ENCODE measurements at places on chromosomes 7 and 10. TPM values are rescaled to one million over a fixed set of nuclear protein-coding genes. Genes with fewer than 3 reads are reported as not detected.
A peak's percentile ranks its signal among the peaks of the same experiment; 100 is the strongest.

DNA sequence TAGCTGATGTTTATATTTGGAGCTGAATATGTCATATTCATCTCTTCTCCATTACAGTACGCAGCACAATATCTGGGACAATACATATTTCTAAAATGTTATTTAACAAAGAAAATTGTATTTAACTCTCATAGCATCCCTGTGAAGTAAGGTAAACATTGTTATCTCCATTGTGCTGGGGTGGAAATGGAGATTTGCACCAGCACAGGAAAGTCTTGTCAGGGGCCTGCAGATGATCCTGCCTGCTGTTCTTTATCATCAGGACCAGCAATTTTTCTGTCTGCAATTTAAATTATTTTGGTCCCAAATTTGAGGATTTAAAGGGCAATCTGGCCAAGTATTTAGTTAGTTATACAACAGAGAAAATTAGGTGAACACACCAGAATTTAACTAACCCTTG, 144.4 kb downstream of the CPED1 start:
- no peak overlapping the region for H3K4me3 ChIP-seq
- H3K27ac ChIP-seq: no peak overlapping the region
- DNase-seq: no peak
- no peaks in the 10 kb centered on the region for H3K4me1 ChIP-seq
- H3K36me3 ChIP-seq: no peaks in the 10 kb centered on the region
- no peaks in the 10 kb centered on the region for H3K27me3 ChIP-seq

DNA sequence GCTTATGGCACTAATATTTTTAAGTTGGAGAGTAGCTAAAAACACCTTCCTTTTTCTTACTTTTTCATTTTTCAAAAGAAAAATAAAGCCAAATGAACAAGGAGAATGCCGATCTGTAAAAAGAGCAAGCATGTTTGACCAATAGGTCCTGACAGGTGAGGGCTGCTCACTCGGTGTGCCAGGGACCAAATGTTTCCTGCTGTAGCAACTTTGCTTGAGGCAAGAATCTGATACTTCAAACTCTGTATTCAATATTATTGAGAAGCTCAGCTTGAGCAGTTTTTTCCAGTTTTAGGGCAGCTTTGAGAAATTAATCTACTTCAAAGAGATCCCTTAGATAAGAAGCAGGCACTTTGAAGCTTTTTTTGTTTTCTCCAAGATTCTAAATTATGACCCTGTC, 298.1 kb downstream of the BICC1 start:
- H3K27ac ChIP-seq: no peak overlapping the region
- no peak for DNase-seq
- peaks cover 27% of the 10 kb centered on the region for H3K4me1 ChIP-seq
- no peaks in the 10 kb centered on the region for H3K27me3 ChIP-seq

- H3K27me3 ChIP-seq: no peaks in the 10 kb centered on the region
- peak; percentile 72 for DNase-seq
- H3K27ac ChIP-seq: 0 out of 2 replicates have a peak overlapping the region, but pooled peaks have one; percentile 12
- no peak overlapping the region for H3K4me3 ChIP-seq
- H3K4me1 ChIP-seq: peaks cover 10% of the 10 kb centered on the region
Measured at GRCh38 chr7:45689011-45689796, 115.0 kb downstream of the ADCY1 start.

- no peak overlapping the region for H3K4me3 ChIP-seq
- no peak overlapping the region for H3K27ac ChIP-seq
- DNase-seq: no peak
- peaks cover 6% of the 10 kb centered on the region for H3K27me3 ChIP-seq
Measured at GRCh38 chr10:124436191-124436638, 13.6 kb downstream of the NKX1-2 start.

DNA sequence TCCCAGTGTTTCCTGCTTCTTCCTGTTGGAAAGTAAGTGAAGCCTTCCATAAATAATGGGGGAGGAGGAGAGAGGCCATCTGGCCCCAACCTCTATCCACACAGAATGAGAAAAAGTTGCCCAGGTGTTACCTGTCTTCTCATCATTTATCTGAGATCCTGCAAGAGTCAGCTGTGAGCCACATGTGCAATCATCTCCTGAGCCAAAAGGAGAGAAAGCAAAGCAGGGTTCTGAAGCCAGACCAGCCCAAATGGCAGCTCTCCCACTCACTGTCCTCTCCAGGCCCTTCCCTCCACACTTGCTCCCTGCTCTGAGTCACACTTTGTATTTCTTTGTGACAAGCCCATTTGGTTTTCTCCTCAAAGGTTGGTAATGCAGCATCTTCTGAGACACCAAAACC, 65.9 kb downstream of the FAM204A start:
- H3K27ac ChIP-seq: no peak overlapping the region
- H3K4me3 ChIP-seq: no peak overlapping the region
- peaks cover 14% of the 10 kb centered on the region for H3K4me1 ChIP-seq
- peak; percentile 36 for DNase-seq
- H3K36me3 ChIP-seq: no peaks in the 10 kb centered on the region

- peak; percentile 80 for DNase-seq
- no peak overlapping the region for H3K4me3 ChIP-seq
- H3K4me1 ChIP-seq: peaks cover 16% of the 10 kb centered on the region
- 0 out of 2 replicates have a peak, but pooled peaks cover 3% of the 10 kb centered on the region for H3K36me3 ChIP-seq
Measured at GRCh38 chr7:8065356-8065813, 96.8 kb downstream of the GLCCI1 start.

Gene UNCX
- not detected for total RNA-seq

Gene EBLN1
- total RNA-seq: not detected

Gene LRRC17
- total RNA-seq: not detected

DNA sequence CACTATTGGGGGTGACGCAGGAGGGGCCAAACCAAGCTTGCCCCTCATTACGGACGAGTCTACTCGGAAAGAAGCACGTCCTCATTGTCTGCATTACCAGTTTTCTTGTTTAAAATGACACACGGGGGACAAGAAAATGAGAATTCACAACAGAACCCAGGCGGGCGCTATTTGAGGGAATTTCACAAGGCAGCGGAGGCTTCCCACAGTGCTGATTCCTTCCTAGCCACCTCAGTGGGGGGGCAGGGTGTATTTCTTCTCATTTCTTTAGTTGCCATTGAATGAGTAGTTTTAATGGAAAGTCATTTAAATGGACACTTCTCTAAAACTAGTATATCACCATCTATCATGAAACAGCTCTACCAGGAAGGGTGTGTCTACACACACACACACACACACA, 42.9 kb downstream of the NRAP start:
- no peak overlapping the region for H3K4me3 ChIP-seq
- no peaks in the 10 kb centered on the region for H3K36me3 ChIP-seq
- H3K4me1 ChIP-seq: no peaks in the 10 kb centered on the region
- no peak for DNase-seq
- H3K27me3 ChIP-seq: peaks cover 87% of the 10 kb centered on the region

DNA sequence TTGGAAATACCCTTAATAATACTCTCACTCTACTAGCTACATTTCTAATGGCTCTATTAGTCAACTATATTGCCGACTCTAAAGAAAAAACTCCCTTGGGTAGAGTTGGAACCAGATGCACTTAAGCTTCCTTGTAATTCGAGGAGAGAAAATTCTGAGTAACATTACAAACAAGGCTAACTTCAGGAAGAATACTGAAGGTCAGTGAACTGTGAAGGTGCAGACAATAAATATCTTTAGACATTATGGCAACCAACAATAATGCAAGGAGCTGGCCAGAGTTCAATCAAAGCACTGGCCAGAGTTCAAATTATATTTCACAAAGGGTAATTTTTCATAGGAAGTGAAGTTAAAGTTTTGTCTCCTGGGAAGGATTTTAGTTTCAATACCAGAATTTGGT, 40.7 kb upstream of the MRLN start:
- H3K27me3 ChIP-seq: no peaks in the 10 kb centered on the region
- no peak overlapping the region for H3K27ac ChIP-seq
- H3K36me3 ChIP-seq: peaks cover 31% of the 10 kb centered on the region
- DNase-seq: no peak

Gene CCDC6
- total RNA-seq: 20.5 TPM

Gene YWHAG
- total RNA-seq: 56.0 TPM

DNA sequence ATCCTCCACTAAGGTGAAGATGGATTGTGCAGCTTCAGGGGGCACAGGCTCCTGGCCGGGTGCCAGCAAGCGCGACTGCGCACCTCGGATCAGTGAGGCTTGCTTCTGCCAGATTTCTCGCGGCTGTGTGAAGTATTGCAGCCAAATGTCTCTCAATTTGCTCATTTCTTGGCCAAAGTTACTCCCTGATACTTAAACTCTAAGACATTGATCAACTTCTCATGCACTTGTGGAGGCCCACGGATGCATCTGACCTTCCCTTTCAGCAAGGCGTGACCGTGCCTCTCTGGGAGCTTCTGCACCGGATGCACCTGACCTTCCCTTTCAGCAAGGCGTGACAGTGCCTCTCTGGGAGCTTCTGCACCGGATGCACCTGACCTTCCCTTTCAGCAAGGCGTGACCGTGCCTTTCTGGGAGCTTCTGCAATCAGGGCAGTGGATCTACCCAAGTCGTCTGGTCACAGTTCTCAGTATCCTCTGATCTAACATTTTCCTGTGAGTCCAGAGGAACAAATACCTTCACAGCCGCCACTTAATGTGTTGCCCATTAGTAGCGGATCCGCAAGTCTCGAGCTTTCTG, 248.3 kb downstream of the ADARB2 start:
- no peaks in the 10 kb centered on the region for H3K36me3 ChIP-seq
- no peak overlapping the region for H3K4me3 ChIP-seq
- H3K27ac ChIP-seq: no peak overlapping the region
- H3K4me1 ChIP-seq: no peaks in the 10 kb centered on the region

- no peaks in the 10 kb centered on the region for H3K27me3 ChIP-seq
- 0 out of 2 replicates have a peak, but pooled peaks cover 11% of the 10 kb centered on the region for H3K4me1 ChIP-seq
- no peak overlapping the region for H3K27ac ChIP-seq
Measured at GRCh38 chr7:70614237-70615045, 517.5 kb upstream of the GALNT17 start.

DNA sequence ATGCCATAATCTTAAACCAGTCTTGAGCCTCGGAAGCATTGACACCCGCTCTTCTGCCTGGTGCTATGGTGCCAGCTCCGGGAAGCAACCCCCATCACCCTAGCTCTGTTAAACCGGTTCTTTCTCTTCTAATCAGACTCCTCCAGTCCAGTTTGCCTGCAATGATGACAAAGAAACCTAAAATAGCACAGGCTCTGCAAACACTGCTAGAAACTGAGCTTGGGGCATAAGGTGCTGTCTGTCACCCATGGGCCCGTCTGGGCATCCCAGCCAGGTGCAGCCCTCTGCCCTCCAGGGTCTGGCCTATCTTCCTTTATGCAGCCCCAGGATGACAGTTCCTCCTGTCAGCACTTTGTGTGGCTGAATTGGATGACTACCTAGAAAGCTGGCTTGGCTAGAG, 14.2 kb upstream of the CAMK2G start:
- no peaks in the 10 kb centered on the region for H3K27me3 ChIP-seq
- H3K4me1 ChIP-seq: peaks cover 55% of the 10 kb centered on the region
- H3K4me3 ChIP-seq: no peak overlapping the region
- peak; percentile 52 for DNase-seq

DNA sequence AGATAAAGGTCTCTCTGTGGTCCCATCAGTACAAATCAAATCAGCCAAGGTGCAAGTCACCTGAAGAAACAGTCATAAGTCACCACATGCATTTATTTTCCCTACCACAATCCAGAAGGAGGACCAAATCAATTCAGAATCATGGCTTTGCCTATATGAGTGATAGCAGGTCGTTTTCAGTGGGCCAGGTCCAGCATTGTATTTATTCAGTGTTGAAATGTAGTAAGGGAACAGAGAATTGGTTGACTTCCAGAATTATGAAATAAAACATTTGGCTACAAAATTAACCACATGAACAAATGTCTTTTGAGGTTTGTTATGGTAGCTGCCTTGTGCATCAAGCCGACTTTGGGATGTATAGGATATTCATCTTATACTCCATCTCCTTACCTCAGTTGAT, 88.4 kb downstream of the POLR1F start:
- H3K4me3 ChIP-seq: no peak overlapping the region
- H3K27me3 ChIP-seq: no peaks in the 10 kb centered on the region
- no peak for DNase-seq
- no peaks in the 10 kb centered on the region for H3K4me1 ChIP-seq
- H3K27ac ChIP-seq: no peak overlapping the region
- H3K36me3 ChIP-seq: no peaks in the 10 kb centered on the region

DNA sequence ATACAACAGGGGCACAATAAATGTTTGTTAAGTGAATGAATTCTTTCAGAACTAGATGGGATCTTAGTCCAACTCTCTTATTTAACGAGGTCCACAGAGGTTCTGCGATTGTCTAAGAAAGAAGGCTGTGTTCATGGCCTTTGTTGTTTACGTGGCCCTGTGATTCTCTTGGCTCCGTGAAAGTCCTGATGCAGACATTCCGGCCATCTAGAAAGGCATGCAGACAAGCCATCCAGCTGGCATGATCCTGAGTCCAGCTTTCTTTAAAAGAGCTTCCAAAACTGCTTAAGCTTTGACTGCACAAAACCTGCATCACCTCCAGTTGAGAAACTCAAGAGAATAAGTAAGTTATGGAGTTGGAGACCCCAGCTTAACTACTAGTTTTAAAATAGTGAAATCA, 26.0 kb downstream of the EGFR start:
- peak overlapping the region; percentile 19 for H3K27ac ChIP-seq
- H3K4me1 ChIP-seq: peaks cover 18% of the 10 kb centered on the region
- DNase-seq: peak; percentile 62

Gene LAMB4
- not detected for total RNA-seq

DNA sequence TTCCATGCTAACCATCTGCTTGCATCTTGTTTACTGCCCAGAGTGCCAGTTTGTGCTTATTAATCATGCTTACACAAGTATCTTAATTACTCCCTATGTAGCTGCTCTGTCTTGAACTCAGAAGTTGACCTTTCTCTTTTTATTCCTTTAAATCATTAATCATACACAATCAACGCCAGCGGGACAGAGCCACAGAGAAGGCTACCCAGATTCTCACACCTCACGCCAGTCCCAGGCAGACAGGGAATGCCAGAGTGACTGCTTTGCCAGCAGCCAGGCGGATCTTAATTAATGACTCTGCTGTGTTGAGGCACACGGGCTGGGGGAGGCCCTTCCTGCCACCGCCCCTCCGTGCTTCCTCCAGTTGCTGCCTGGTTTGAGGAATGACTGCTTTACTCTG, 229.4 kb downstream of the LRMDA start:
- no peak for DNase-seq
- no peaks in the 10 kb centered on the region for H3K36me3 ChIP-seq
- no peak overlapping the region for H3K4me3 ChIP-seq
- peaks cover 30% of the 10 kb centered on the region for H3K27me3 ChIP-seq
- H3K4me1 ChIP-seq: peaks cover 9% of the 10 kb centered on the region

GRCh38 chr10:120805014-120805812, 45.9 kb upstream of the WDR11 start:
- no peak for DNase-seq
- no peak overlapping the region for H3K4me3 ChIP-seq
- H3K27me3 ChIP-seq: no peaks in the 10 kb centered on the region
- H3K4me1 ChIP-seq: no peaks in the 10 kb centered on the region
- H3K27ac ChIP-seq: no peak overlapping the region
- no peaks in the 10 kb centered on the region for H3K36me3 ChIP-seq
